ENCODE measurements at places on chromosomes 3 and 15.

GRCh38 chr3:17307887-17308286 is 423.1 kb downstream of the PLCL2 start:
- no peak for DNase-seq

- no peak for DNase-seq
Observed at GRCh38 chr3:133413161-133414020, 13.5 kb downstream of the BFSP2 start.

DNA sequence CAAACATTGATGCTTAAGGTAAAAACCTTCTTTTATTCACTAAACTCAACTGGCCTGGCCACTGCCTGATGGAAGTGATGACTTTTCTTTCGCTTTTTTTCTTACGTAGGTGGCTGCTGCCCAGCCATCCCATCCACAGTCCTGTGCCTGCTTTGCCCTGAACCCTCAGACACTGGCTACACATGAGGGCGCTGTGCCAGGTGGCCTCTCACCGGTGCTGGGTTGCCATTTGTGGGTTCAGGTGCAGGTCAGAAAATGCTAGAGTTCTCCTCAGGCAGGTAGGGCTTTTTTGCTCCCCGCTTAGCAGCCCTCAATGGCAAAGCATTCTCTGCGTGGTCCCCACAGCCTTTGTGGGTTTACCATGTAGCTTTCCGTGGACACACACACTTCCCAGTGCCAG is 88.3 kb upstream of the PRR23E start:
- no peak for DNase-seq

DNA sequence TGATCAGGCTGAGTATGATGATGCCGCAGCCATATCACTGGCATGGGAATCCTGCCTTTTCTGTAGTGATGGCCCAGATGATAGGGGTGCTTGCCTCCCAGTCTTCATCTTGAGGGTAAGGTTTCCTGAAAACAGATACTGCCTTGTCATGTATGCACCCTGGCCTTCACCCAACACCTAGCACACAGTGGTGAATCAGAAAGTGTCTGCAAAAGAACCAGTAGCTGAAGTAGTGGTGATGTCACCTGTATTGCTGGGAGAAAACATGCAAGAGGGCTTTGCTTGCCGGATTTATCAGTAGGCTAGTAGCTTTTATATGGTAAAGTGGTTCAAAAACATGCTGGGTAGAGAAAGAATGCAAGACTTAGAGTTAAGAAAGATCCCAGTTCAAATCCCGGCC is 419.8 kb upstream of the WNT5A start:
- DNase-seq = no peak

- DNase-seq = no peak
Observed at GRCh38 chr3:48345946-48346572, 12.6 kb upstream of the SPINK8 start.

DNA sequence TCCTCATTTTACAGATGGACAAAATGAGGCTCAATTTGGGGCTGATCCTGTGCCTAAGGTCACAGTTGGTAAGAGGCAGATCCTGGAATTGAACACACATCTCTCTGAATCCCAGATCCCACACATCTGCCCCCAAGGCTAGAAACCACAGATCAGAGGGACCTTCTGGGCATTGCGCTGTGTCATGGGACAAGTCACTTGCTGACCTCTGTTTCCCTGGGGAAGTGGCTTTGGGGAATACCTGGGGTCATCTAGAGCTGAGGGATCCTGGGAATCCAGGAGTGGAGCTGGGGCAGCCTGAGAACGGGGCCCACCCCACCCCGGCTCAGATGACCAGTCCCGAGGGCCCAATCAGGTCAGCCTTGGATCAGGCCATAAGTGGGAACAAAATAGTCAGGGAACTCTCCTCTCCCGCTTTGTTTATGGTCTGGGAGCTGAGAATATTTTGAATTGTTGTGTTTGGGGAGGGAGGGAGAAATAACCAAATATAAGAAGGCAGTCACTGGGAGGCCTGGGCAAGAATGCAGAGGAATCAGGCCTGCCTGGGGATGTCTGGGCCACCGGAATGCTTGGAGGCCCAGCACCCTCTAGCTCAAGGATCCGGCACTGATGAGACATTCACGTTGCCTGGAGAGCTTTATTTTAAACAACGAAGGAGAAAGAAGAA is 8.8 kb upstream of the SLC6A6 start:
- DNase-seq = no peak

- DNase-seq = no peak
Observed at GRCh38 chr3:169458752-169459151, 204.8 kb downstream of the MECOM start.

GRCh38 chr3:128946411-128946810 is 47.5 kb downstream of the CFAP92 start:
- no peak for DNase-seq

GRCh38 chr3:46482632-46483350 is 15.0 kb upstream of the RTP3 start:
- DNase-seq = no peak

- DNase-seq = no peak
Observed at GRCh38 chr15:36696196-36696595, 116.8 kb downstream of the CDIN1 start.

GRCh38 chr15:91283155-91283554 is 183.1 kb downstream of the SV2B start:
- no peak for DNase-seq

- no peak for DNase-seq
Observed at GRCh38 chr3:43014241-43014640, 35.1 kb downstream of the GASK1A start.

DNA sequence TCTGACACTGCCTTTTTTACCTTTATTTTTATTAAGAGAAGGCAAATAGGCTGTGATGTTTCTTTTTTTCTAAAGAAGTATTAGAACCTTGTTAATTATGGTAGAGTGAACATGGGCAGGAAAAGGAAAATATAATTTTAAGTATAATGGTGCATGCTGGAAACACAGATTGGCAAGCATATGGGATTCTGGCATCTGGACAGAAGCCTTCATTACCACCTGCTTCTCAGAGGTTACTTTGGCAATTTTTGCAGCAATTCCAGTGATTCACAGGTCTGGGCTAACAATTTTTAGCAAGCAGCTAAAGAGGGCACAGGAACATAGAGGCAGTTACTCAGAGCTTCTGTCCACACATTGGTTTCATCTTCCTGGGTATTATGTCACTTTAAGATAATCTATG is 258.3 kb downstream of the DIPK2A start:
- DNase-seq = no peak

GRCh38 chr3:12901623-12902045 is 60.3 kb upstream of the RPL32 start:
- DNase-seq = no peak

- no peak for DNase-seq
Observed at GRCh38 chr3:27290760-27291159, 78.4 kb downstream of the NEK10 start.

DNA sequence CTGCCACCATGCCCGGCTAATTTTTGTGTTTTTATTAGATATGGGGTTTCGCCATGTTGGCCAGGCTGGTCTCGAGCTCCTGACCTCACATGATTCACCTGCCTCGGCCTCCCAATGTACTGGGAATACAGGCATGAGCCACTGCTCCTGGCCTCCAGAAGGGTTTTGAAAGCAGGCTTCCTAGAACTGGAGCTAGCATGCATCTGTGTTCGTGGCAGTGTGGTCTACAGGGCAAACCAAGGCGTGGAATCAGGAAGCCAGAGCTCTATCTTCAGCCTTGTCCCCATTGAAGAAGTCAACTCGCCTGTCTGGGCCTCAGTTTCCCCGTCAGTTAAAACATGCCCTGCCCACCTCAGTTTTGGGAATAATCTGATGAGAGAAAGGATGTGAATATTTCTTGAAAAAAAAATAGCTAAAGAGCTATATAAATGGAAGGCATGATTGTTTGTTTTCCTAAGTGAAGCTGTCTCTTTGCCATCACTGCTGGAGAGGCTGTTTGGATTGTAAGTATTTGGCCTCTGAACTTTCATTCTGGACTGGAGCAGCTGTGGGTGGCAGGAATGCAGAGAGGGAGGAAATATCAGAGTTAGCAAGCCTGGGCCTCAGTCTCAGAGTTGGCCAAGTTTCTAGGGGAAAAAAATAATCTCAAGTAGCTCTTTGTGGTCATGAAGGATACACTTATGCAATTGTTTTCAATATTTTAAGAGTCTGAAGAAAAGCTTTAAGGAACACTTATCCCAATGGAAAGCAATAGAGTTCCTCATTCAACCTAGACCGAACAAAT is 36.5 kb upstream of the UACA start:
- no peak for DNase-seq

DNA sequence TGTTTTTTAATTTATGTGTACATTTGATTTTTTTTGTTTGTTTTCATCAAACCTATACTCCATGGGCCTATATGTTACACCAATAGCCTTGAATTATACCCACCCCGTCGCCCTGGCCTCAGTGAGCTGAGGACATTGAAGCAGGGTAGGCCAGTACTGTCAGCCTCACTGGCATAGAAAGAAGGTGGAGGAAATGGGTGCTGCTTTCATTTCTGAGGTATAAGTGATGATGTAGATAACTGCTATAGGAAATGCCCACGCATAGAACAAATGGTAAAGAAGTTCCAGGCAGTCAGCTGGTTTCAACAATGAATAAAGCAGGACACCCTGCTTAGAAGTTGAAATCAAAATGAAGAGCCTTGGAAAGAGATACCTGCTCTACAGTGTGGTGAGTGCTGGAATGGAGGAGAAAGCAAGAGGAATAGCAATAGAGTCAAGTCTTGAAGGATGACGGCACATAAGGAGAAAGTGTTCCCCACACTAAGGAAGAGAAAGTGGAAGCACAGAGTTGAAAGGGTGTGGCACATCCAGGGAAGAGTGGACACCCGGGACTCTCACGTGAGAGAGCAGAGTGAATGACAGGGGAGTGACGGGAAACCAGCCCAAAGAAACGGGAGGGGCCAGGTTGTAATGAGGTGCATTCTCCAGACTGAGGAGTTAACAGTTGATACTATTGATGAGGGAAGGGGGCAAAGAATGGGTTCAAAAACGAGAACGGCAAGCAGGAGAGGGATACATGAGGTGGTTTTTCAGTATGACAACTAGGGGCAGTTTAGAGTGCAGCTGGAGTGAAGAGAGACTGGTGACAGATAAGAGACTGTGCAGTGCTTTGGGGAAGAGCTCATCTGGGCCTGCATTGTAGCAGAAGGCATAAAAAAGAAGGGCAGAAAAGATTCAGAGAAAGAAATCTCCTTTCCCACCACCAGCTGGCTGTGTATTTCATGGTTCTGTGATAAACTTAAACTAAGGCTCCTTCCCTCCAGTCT is 70.5 kb downstream of the KLHL25 start:
- DNase-seq = no peak

DNA sequence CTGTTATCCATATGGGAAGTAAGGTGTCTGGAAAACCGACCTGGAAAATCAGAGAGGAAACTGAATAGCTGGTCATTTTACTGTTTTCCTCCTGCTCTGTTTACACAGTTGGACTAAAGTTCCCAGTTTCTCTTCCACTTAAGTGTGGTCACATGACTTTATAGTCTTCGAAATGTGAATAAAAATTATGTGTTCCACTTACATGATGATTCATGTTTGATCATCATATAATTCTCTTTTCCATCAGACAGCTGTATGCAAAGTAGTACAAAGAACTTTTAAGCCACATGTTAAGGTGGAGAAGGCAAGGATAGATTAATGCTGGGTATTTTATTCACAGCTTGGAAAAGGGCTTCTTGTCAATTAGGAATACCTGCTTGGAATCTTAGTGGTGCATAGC is 525.5 kb upstream of the BCHE start:
- DNase-seq = no peak

DNA sequence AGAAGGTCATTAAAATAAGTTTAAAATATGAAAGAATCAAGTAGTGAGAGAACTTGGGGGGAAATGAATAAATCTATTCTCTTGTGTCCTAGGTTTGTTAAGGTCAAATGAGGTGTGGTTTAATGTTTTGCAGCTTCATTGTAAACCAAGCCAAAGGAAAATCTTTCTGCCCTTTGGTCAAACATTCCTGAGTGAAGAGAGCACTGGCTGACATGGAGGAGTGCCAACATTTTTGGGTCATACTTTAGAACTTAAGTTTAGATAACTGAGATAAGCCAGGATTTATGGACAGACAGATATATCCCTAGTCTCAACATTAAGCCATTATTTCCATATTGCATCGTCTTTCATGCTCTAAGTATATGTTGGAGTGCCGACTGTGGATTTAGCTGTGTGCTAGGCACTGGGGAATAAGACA is 66.4 kb downstream of the PTPRG start:
- no peak for DNase-seq

- no peak for DNase-seq
Observed at GRCh38 chr3:98765721-98766120, 2.6 kb downstream of the ST3GAL6 start.

GRCh38 chr15:74497584-74497983 is 36.6 kb upstream of the UBL7 start:
- DNase-seq = no peak

GRCh38 chr15:101326462-101327146 is 31.6 kb upstream of the SNRPA1 start:
- no peak for DNase-seq

- DNase-seq = no peak
Observed at GRCh38 chr15:68440136-68440535, 8.2 kb upstream of the ITGA11 start.

DNA sequence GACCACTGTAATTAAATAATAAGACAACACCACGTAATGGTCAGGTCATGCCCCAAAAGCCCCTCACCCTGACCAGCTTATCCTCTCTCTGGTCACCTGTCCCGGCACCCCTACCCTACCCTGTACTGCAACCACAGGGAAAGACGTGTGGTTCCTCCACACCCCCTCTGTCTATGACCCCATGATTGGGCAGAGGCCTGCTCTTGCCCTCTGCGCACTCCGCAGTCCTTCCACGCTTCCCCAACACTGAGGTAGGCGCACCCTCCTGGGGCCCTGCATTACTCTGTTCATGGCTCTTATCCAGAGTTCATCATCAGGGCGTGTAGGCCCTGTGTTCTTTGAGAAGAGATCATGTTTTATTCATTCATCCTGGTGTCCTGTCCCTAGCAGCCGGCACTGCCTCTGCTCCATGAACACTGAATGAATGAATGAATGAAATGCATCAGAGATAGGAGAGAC is 33.8 kb downstream of the MGLL start:
- DNase-seq = no peak

- peak; percentile 71 for DNase-seq
Observed at GRCh38 chr3:15268033-15268631, 62.1 kb downstream of the CAPN7 start.

- no peak for DNase-seq
Observed at GRCh38 chr3:23948761-23949160, 3.7 kb downstream of the NR1D2 start.

DNA sequence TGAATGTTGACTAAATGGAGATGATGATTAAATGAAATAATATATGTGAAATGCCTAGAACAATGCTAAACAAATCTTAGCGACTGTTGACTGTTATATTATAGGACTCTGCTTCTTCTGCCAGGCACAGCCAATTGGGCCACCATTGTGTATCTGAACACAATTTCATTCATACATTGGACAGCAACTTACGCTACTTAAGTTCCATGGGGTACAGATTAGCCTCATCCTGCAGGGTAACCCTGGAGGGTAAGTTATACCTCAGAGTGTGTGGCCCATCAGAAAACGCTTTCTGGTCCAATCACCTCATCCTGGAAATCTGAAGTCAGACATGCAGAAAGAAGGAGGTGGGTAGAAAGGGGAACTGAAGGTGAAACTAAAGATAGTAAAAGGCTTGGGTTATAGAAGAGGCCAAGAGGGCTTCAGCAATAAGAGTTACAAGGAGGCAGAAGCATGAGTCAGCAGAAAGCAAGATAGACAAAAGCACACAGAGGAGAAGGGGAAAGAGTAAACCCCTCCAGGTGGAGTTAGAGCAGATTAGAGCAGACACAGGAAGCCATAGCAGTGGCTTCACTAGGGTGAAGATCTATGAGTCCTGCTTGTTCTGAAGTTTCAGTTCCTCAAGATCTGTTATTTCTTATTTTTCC is 119.3 kb upstream of the SLC24A5 start:
- no peak for DNase-seq
